ENCODE measurements at places on chromosomes 6 and 20.

- no peak for DNase-seq
These were observed 52.9 kb upstream of the UNC93A start for GRCh38 chr6:167238146-167238693.

DNA sequence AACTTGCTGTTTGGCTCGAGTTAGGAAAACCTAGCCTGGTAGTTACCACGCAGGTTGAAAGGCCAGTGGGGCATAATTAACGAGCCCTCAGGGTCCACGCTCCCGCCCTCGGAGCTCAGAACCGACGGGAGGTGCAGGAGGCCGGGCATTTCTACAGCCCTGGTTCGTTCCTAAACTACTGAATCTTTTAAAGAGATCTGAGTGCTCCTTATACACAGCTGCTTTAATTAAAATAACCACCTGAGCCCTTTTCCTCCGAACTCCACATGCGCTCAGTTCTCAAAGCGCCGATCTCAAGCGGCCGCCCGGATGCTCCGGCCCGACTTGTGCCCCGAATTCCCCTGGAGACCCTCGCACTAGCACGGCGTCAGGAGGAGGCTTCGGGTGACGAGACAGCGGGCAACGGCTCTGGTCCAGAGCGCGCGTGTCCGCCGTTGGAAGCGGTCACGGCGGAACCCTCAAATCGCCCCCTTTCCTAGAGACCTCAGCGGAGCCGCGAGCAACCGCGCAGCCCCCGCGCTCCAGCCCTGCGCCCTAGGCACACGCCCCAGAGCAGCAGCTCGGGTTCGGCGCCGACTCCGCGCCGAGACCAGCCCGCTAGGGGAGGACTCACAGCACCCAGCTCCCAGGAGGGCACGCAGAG is 397 bp downstream of the WDR27 start:
- peak; percentile 20 for DNase-seq

DNA sequence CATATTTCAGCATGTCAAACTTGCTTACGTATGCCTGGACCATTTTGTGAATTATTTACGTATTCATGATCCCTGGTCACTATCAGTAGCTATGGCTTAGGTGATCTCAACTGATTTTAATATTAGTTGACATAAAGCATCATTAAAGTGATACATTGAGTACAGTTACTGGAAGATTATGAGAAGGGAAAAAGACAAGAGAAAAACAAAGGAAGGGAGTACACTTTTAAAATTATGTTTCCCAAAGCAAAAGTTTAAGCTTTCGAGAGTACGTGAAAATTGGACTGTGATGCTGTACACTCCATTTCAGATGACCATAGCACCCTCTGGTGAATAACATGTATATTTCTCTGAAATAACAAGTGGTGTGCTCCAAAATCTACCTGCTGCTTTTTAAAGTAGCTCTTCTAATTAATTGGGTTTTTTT is 215.0 kb upstream of the HSF2 start:
- no peak for DNase-seq

DNA sequence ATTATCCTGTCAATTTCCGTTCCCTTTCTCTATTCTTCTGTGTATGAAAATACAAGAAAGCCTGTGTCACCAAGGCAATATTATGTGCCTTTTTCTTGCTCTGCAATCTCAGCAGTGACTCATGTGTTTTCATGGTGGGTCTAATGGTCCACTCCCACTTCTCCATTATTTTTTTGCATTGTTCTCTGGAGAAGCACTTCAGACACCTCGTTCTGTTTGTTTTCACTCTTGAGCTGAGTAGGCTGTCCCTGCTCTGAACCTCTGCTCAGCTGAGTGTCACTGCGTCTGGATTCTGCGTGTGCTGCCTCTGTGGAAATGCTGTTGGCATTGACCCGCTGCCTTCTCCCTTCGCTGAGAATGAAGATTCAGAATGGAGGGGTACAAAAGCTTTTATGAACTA is 230.6 kb downstream of the TMEM242 start:
- DNase-seq, result peak; percentile 44

- DNase-seq, result no peak
These were observed 65.4 kb upstream of the RIN2 start for GRCh38 chr20:19692685-19693119.

- no peak for DNase-seq
These were observed 39.9 kb downstream of the TBC1D7 start for GRCh38 chr6:13288481-13288880.

All from inflammatory macrophage treated with lipopolysaccharide for 1 hour (primary cell).